ENCODE measurements at places on chromosomes 16 and 17.
A peak's percentile ranks its signal among the peaks of the same experiment; 100 is the strongest.

DNA sequence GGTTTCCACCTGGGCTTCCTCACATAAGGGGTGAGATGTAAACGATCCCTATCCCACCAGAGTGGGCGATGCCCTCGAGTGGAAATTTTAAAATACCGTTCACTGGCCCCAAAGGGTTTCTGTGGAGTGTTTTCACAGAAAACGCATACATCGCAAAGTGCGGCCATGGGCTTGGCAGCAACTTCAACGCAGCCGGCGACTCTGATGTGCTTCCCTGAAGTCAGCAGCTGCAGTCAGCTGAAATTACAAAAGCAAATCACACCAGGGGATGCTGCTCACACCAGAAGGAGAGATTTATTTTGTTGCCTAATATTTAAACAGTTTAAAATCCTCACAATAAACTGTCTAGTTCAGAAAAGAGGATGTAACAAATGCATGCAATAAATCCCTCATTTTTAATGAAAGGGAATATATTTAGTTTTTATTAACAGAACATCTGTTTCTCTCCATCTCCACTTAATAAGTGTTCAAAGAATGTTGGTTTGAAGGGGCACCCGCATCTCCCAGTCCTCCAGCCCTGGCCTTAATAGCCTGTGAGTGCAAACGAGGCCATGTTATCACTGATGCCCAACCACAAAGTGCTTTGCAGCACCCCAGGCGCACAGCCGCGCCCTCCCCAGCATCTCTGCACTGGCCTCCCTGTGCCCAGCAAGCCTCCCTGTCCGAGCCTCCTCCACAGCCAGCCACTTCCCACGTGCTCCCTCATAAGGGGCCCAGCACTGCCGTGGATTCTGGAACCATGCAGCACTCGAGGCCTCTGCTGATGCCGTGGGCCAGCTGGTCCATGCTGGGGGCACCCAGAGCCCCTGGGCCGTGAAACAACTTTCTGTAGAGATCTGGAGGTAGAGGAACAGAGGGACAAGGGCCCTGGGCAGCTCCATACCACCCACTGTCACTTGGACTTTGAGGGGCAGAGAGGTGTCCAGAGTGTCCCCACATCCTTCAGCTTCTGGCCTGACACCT lies 17.3 kb upstream of the XYLT2 start:
- DNase-seq: no peak

DNA sequence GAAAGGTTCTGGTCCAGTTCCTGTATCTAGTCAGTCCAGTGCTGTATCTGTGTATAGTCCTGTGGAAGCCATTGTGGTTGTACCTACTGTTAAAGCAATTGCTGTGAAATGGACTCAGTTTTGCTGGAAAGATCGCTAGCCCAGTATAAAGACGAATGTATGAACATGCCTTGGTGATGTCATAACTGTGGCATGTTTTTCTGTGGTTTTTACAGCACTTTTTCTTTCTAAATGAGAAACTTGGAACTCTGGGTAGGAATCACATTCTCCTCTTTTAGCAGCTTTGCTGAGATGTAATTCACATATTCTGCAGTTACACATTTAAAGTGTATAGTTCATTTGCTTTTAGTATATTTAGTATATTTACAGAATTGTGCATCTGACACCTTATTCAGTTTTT lies 58.1 kb downstream of the MAP2K4 start:
- DNase-seq: peak; percentile 33

- DNase-seq: no peak
Observed at GRCh38 chr17:49191409-49191916, 18.9 kb downstream of the GNGT2 start.

DNA sequence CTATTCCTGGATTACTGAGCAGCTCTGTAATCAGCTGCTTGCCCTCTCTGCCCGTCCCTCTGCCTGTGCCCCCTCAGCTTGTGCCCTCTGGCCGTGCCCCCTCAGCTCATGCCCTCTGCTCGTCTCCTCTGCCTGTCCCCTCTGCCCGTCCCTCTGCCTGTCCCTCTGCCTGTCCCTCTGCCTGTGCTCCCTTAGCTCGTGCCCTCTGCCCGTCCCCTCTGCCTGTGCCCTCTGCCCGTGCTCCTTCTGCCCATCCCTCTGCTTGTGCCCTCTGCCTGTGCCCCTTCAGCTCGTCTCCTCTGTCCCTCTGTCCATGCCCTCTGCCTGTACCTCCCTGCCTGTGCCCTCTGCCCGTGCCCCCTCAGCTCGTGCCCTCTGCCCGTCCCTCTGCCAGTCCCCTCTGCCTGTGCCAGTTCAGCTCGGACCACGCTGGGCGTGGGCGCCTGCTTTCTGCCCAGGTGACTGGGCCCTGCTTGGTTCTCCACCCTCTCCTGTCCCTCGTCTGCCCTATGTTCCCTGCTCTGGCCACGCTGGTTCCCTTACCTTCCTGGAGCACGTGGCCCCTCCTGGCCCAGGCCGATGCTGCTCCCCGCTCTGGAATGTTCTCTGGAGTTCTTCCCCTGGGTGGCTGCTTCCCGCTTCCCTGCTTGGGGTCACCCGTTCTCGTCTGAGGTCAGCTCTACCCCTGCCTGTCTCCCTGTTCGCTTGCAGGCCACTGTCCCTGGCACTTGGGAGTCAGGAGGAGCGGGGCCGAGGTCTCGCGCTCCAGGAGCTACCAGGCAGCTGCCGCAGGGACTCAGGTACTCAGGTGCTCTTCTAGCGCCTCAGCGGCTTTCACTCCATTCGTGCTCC lies 63.9 kb downstream of the BANP start:
- DNase-seq: no peak

GRCh38 chr16:89257281-89257731 lies 39.8 kb downstream of the ZNF778 start:
- DNase-seq: no peak

- DNase-seq: no peak
Observed at GRCh38 chr17:28667870-28668269, 5.9 kb downstream of the SUPT6H start.

DNA sequence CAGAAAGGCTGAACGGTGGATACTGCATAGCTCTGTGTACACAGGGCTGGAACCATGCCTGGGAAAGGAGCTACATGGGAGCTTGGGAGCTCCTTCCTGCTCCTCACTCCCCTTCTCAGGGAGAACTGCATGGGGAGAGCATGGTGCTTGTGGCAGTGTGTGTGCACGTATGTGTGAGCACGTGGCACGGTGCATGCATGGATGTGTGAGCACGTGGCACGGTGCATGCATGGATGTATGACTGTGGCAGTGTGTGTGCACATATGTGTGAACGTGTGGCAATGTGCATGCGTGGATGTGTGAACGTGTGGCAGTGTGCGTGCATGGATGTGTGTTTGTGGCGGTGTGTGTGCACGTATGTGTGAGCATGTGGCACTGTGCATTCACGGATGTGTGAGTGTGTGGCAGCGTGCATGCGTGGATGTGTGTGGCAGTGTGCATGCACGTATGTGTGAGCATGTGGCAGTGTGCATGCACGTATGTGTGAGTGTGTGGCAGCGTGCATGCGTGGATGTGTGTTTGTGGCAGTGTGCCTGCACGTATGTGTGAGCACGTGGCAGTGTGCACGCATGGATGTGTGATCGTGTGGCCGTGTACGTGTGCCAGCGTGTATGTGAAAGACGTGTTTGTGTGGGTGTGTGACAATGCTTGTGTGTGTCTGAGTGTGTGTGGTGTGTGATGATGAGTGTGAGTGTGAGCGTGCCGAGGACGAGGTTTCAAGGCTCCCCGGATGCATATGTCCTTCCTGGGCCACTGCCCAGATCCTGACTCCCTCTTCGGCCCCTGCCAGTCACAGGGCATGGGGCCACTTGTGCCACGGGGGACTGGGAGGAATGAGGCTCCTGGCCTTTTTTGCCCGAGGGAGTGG lies 52.4 kb upstream of the JPH3 start:
- no peak for DNase-seq

DNA sequence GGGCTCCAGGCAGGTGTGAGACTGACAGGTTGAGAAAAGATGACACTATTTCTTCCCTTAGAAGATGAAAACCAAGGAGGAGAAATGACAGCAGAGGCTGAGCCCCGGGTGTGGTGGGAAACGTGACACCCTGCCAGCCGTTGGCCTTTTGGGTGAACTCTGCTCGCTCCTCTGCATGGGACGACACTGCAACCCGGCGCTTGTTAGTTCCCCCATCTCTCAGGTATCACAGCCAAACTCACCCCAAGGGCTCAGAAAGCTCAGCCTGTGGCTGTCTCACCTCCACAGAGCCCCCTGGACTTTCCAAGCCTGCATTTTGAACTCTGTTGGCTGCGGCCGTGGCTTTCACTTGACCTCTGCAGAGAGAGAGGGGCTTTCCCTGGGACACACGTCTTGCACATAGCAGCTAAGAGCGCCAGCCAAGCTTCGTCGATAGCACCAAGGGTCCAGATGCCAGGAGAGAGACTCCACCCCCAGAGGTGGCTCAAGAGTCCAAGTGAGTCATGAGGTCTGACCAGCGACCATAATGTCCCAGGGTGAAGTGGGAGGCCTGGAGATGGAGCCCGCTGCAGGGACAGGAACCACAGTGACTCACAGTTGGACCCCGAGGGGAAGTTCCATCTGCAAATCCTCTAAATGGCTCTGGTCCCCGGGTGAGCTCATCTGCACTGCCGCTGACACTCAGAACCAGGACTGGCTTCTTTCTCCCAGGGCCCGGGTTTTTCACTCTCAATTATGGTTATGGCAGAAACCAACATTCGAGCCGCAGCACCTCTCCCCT lies 301.9 kb downstream of the SOX9 start:
- no peak for DNase-seq

GRCh38 chr17:4498461-4499397 lies at the start of gene SPNS2:
TSS of gene SPNS2 (plus strand) at chr17:4498881. CDS start at chr17:4499048, 167 bp downstream.
- no peak for DNase-seq

GRCh38 chr17:76550712-76551615 lies 11.1 kb downstream of the PRCD start:
- no peak for DNase-seq

- DNase-seq: peak; percentile 12
Observed at GRCh38 chr17:35743626-35744328, 9.3 kb downstream of the GAS2L2 start.

- DNase-seq: no peak
Observed at GRCh38 chr16:30524575-30525568, 1.5 kb downstream of the ZNF768 start.

DNA sequence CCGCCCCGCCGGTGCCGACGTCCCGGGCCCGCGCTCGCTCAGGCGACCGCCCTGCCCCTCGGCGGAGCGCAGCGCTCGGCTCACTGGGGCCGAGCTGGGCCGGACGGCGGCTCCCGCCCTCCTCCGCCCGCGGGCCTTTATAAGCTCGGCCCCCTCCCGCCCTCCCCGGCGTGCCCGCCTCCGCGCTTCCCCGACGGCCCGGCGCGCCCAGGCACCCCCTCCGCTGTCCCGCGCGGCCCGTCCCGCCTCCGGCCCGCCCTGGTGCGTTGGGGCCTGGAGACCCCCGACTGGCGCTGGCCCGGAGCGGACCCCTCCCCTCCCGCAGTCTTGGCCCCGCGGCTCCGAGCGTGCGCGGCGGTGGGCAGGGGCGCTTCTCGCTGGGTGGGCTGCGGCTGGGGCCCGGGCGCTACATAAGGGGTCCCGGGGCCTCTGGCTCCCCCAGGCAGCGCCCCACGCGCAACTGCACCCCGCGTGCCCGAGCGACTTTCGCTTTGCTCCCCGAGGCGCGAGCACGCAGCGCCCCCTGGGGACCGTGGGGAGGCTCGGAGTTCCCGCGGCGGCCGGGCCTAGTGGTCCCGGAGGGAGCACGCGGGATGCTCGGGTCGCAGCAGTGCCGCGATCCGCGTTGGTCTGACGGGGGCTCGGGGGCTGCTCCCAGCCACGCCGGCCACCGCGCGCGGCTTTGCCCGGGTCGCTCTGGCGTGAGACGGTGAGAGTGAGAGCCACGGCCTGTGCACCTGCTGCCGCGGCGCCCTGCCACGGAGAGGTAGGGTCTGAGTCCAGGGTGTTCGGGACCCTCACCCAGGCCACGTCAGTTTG lies at the start of gene PIEZO1:
Gene PIEZO1 (minus strand): TSS at position 115 of the 819 bp plus-strand sequence. CDS start 256 bp downstream, outside the sequence.
- no peak for DNase-seq

- DNase-seq: no peak
Observed at GRCh38 chr16:56848955-56849689, 15.9 kb upstream of the SLC12A3 start.

DNA sequence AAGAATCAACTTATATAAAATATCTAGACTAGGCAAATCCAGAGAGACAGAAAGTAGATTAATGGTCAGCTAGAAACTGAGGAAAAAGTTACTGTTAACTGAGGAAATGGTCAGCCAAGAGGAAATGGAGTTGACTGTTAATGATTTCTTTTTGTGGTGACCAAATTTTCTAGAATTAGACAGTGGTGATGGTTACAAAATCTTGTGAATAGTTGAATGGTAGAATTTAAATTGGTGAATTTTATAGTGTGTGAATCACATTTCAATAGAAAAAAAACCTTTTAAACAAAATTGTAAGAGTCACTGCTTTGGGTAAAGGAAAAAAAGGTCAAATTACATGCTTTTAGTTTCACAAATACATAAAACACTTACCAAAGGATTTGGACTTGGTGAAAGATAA lies 30.0 kb downstream of the APPBP2 start:
- no peak for DNase-seq

DNA sequence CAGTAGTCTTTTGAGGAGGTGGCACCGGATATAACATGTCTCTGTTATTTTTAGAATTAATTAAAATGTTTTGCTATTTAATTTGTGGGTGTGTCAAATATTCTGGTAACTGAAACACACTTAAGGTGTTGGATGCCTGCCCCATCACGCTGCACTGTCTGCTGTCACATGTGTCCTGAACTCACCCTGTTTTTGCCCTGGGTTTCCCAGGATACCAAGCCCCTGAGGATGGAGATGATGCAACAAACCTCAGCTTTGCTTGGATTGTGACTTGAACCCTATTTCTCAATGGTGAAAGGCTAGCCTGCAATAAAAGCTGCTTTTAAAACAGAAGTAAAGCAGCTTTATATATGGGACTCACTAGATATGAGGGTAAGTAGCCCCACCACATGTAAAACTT lies 11.5 kb upstream of the DUSP14 start:
- no peak for DNase-seq

Data from smooth muscle cell of the brain vasculature (primary cell).